ENCODE measurements at places on chromosomes 7 and 10. TPM values are rescaled to one million over a fixed set of nuclear protein-coding genes. Genes with fewer than 3 reads are reported as not detected.

Gene SEMA4G
- total RNA-seq: 0.31 TPM

- no peaks in the 10 kb centered on the region for H3K36me3 ChIP-seq
- no peak overlapping the region for H3K4me3 ChIP-seq
- H3K4me1 ChIP-seq: no peaks in the 10 kb centered on the region
- no peak overlapping the region for H3K27ac ChIP-seq
Measured at GRCh38 chr7:12085516-12085915, 125.6 kb upstream of the TMEM106B start.

DNA sequence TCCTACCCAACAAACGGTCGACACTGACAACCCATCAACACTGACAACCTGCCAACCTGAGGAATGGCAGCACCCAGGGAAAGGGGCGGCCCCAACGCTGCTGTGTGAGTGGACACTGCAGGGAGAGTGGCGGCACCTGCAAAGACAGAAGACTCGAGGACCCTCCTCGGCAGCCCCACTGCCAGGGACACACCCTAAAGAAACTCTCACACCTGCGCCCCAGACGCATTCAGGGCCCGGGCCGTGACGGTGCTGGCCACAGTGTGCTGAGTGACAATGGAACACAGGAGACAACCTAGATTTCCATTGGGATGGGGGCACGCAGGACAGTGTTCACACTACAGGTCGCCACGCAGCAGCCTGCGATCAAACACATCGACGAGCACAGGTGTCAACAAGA lies 3.6 kb downstream of the CAMK2B start:
- H3K4me3 ChIP-seq: no peak overlapping the region
- no peak for DNase-seq
- H3K27me3 ChIP-seq: peaks cover 37% of the 10 kb centered on the region
- no peak overlapping the region for H3K27ac ChIP-seq
- H3K4me1 ChIP-seq: peaks cover 4% of the 10 kb centered on the region

DNA sequence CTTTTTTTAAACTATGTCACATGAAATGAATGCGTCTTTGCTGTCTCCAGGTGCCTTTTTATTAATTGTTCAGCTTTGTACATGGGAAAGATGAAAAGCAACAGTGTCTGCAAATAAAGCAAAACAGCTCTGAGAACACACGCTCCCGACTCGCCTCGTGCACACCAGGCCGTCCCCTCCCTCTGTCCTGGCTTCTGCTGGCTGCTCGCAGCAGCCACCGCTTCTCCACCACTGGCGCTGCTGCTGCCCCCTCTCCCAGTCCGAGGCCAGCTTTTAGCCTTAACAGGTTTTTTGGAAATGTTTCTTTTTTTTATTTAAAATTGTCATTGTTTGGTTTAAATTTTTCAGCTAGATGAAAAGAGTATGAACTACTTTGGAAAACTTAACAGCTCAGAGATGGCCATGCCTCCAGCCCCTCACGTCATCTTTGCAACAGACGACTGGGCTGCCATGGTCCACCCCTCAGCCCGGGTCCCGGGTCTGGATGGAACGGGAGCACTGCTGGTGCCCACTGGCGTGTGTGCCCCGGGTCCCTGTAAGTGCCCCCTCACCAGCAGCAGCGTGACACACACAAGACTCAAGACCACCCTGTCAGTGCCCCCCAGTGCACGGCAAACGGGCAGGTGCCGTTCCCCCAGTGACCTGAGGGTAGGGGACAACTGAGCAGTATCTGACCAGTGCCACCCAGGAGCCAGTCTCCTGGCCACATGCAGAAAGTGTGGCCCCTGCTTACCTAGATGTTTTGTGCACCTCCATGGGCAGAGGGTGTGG lies 415.6 kb upstream of the FOXK1 start:
- no peak overlapping the region for H3K4me3 ChIP-seq
- H3K27ac ChIP-seq: no peak overlapping the region
- no peaks in the 10 kb centered on the region for H3K27me3 ChIP-seq
- H3K36me3 ChIP-seq: no peaks in the 10 kb centered on the region

Gene CFAP58
- total RNA-seq: 0.24 TPM

DNA sequence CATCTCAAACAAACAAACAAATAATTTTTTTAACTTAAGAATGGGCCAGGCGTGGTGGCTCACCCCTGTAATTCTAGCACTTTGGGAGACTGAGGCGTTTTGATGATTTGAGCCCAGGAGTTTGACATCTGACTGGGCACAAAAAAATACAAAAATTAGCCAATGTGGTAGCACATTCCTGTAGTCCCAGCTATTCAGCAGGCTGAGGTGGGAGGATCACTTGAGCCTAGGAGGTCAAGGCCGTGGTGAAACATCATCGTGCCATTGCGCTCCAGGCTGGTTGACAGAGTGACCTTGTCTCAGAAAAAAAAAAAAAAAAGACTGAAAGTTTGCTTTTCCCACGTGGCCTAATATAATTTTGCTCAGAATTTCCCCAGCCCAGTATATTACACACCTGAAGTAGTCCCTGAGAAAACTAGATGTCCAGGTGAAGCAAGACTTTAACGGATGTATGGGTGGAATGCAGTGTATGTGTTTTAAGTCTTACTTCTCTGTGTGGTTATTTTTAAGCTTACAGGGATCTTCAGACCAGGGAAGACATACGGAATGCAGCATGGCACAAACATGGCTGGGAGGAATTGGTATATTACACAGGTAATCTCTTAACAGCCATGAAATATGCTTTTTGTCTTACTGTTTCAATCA lies 32.6 kb downstream of the NIPSNAP2 start:
- DNase-seq: no peak
- no peak overlapping the region for H3K4me3 ChIP-seq
- H3K36me3 ChIP-seq: peaks cover 24% of the 10 kb centered on the region
- no peaks in the 10 kb centered on the region for H3K27me3 ChIP-seq

GRCh38 chr7:45969940-45970339 lies 48.9 kb upstream of the IGFBP3 start:
- DNase-seq: no peak
- H3K4me1 ChIP-seq: no peaks in the 10 kb centered on the region
- H3K27me3 ChIP-seq: peaks cover 2% of the 10 kb centered on the region
- no peak overlapping the region for H3K27ac ChIP-seq

DNA sequence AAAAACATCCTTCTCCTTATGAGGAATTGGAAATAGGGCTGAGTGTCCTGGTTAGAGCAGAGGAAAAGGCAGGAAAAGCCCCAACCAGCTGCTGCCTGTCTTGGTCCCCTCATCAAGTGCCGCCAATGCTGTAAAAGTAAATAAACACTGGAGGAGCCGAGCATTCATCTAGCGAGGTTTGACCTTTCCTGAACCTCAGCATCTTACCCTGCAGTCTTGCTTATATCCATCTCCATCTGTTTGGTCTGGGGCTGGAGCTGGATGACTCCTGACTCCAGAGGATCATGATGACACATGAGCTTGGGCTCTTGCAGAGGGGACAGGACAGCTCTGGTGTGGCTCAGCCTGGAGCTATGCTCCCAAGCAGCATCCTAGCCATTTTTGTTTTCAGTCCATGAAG lies 501.1 kb downstream of the TNS3 start:
- H3K27ac ChIP-seq: no peak overlapping the region
- H3K4me1 ChIP-seq: no peaks in the 10 kb centered on the region
- no peaks in the 10 kb centered on the region for H3K27me3 ChIP-seq
- no peak overlapping the region for H3K4me3 ChIP-seq

DNA sequence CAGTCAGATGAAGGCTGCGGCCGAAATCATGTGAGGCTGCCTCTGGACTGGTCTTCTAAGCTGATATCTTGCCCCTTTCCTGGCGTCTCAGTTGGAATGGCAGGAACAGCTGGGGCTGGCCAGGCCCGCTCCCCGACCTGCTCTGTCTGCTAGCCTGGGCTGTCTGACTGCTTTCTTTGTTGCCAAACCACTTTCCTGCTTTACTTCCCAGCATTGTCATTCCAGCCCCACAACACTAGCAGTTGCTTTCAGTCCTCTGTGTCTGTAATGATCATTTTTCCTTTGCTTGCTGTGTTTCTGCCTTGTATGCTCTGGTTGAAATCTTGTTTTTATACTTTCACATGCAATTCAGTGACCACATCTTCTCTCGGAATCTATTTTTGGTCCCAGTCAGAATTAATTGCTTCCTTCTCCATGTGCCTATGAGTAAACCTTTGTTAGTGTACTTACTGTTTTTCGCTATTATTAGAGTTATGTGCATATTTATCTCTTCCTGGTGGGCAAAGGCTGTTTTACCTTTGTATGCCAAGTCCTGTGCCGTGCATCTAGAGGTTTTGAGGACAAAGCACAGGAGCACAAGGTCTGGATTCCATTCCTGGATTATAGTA lies 21.6 kb downstream of the PRPF18 start:
- no peak overlapping the region for H3K4me3 ChIP-seq
- peaks cover 27% of the 10 kb centered on the region for H3K36me3 ChIP-seq
- DNase-seq: no peak
- no peak overlapping the region for H3K27ac ChIP-seq
- no peaks in the 10 kb centered on the region for H3K4me1 ChIP-seq

GRCh38 chr7:138890499-138891445 lies 90.4 kb downstream of the KIAA1549 start:
- H3K4me3 ChIP-seq: no peak overlapping the region
- DNase-seq: no peak
- no peak overlapping the region for H3K27ac ChIP-seq
- H3K36me3 ChIP-seq: no peaks in the 10 kb centered on the region

Gene AKR1C4
- not detected for total RNA-seq

GRCh38 chr7:133837224-133837623 lies 289.9 kb upstream of the LRGUK start:
- H3K4me1 ChIP-seq: no peaks in the 10 kb centered on the region
- H3K27ac ChIP-seq: no peak overlapping the region
- no peaks in the 10 kb centered on the region for H3K27me3 ChIP-seq
- no peaks in the 10 kb centered on the region for H3K36me3 ChIP-seq

DNA sequence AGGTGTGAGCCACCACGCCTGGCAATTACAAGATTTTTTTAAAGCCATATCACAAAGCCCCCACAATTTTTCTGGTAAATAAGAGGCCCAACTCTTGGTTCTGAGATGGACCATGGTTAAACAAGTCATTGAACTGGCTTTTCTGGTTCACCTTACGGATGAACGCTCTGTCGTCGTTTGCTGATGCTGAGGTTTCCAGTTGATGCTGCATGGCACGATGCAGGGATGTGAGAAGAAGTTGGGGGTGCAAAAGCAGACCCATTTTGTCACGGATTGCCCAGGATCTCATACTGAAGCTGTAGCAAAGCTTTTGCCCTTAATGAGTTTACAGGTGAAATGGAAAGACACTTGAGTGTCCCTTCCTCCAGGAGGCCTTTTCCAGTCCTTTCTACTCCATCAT lies 2.0 kb upstream of the IL2RA start:
- H3K27ac ChIP-seq: no peak overlapping the region
- no peaks in the 10 kb centered on the region for H3K27me3 ChIP-seq
- no peak overlapping the region for H3K4me3 ChIP-seq
- H3K4me1 ChIP-seq: peaks cover 58% of the 10 kb centered on the region

DNA sequence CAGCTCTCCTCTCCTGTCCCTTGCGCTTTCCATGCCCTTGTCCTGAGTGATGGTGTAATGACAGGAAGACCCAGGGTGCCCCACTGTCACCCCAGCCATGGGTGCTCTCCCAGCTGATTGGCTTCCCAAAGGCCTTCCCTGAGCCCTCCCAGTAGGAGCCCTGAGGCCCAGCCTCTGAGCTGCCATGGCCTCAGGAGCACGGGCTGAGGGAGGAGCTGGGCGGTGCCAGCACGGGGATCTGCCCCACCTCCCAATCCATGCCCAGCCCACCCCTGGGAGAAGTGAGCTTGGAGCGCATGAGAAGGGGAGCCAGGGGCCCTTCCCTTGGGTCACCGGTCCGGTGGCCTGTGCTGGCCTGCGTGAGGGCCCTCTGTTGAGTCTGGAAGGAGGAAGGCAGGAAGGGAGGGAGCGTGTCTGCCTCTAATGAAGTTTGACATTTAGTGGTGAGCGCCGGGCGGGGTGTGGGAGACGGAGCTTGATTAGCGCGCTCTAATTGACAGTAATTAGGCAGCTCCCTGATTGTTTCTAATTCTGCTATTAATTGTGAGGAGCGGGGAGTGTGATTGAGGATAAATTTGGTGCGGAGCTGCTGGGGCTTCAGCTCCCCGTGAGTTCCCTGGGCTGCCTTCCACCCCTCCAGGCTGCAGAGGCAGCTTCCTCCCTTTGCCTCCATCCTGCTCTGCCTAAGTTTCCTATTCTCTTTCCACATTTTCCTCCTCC lies 28.3 kb downstream of the GBX1 start:
- no peaks in the 10 kb centered on the region for H3K4me1 ChIP-seq
- no peak for DNase-seq
- H3K36me3 ChIP-seq: no peaks in the 10 kb centered on the region
- no peak overlapping the region for H3K4me3 ChIP-seq

DNA sequence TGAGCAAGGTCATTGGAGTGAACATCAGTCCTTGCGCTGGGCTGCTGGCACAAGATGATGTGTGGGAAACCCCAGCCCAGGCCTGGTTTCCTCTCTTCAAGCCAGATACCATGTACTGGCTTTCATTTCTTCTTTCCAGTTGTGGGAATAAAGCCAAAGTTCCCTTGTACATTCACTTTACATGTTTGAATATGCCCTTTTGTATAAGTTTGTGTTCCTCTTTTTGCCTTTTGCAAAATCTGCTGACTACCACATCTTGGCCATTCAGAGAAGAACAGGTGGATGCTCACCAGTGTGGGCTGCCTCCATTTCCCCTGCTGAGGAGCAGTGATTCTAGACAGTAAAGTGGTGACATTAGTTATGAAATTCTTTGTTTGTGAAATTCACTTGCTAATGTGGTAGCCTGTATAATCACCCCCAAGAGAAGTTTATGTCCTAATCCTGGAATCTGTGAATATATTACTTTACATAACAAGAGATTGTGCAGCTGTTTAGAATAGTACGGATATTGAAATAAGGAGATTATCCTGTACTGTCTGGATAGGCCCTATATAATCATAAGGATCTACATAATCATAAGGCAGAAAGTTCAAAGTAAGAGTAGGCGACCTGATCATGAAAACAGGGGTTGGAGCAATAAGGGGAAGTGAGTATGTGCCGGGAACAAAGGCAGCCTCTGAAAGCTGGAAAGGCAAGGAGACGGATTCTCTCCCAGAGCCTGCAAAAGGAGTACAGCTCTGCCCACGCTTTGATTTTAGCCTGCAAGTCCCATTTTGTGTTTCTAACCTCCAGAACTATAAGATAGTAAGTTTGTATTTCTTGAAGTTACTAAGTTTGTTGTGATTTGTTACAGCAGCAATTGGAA lies 18.8 kb upstream of the AOAH start:
- no peak for DNase-seq
- H3K27me3 ChIP-seq: peaks cover 13% of the 10 kb centered on the region
- H3K4me3 ChIP-seq: no peak overlapping the region
- H3K4me1 ChIP-seq: peaks cover 29% of the 10 kb centered on the region

- H3K27ac ChIP-seq: no peak overlapping the region
- DNase-seq: no peak
- peaks cover 21% of the 10 kb centered on the region for H3K36me3 ChIP-seq
- peaks cover 34% of the 10 kb centered on the region for H3K4me1 ChIP-seq
- H3K27me3 ChIP-seq: no peaks in the 10 kb centered on the region
Measured at GRCh38 chr7:609365-609764, 89.7 kb upstream of the PDGFA start.

DNA sequence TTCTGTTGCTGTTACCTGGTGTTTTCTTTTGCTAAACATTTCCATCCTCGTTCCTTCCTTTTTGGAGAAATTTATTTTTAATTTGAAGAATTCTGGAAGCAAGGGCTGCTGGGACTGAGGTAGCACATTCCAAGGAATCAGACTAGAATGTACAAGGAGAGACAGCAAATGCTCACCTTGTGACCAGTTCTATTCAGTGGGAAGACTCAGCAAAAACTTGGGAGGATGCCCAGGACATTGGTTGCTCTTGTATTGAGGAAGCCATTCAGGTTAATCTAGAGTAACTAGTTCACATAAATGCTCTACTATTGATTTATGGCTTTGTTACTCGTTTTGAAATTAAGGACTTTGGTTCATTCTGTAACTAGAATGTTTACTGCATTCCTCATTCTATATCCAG lies 11.3 kb downstream of the PLCE1 start:
- no peaks in the 10 kb centered on the region for H3K36me3 ChIP-seq
- H3K4me1 ChIP-seq: no peaks in the 10 kb centered on the region
- peaks cover 6% of the 10 kb centered on the region for H3K27me3 ChIP-seq
- no peak overlapping the region for H3K27ac ChIP-seq
- no peak overlapping the region for H3K4me3 ChIP-seq

Gene TMEM236
- 0.05 TPM for total RNA-seq

Gene GNGT1
- total RNA-seq: not detected
